ENCODE measurements at places on chromosomes 3 and 15. TPM values are rescaled to one million over a fixed set of nuclear protein-coding genes. Genes with fewer than 3 reads are reported as not detected.

IQCF5 gene
- not detected for total RNA-seq

TRH gene
- total RNA-seq, result not detected

RMDN3 gene
- total RNA-seq, result 43.1 TPM

- DNase-seq, result peak; percentile 17
Measured at GRCh38 chr3:150062492-150062891, 91.8 kb upstream of the PFN2 start.

DNA sequence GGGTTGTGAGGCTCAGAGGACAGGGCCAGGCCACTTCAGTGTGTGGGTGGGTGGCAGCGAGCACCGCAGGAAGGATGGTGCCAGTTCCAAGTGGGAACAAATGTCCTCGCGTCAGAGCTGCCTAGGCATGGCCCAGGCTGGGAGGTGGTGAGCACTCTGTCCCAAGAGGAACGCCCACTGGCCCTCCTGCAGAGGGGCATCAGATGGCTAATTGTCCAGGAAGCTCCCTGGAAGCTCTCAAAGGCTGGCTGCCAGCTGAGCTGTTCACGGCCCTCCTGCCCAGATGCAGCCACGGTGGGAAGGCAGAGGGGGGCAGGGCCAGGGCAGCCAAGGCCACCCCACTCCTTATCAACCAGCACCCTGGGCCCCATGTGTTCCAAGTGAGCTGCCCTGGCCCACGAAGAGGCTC lies 55.2 kb downstream of the IQSEC1 start:
- peak; percentile 83 for DNase-seq

GRCh38 chr15:43082509-43082908 lies 23.3 kb downstream of the UBR1 start:
- DNase-seq, result no peak

DNA sequence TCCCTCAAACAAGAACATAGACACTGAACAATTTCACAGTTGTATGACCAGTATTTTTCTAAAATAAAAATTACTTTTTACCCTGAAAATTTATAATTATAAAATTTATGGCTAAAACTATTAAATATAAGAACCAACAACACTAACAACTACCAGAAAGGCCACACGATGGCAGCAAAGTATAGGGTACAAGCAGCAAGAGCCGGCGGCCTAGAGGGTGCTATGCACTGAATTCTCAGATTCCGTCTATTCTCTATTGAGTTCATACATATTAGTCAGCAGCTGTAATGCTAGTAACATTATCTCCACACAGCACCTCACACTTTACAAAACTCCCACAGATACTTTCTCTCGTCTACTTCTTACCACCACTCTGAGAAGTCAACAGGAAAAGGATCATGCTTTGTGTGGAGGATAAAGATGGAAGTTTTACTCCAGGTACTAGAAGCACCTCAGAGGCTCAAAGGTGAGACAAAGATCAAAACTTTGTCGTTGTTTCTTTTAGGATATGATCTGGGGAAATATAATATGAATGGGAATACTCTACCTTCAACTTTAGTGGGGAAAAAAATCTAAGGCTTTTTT lies 160.5 kb downstream of the FGF12 start:
- peak; percentile 69 for DNase-seq

Measured in MG63 (cell line).